ENCODE measurements at places on chromosomes 6 and 20.
A peak's percentile ranks its signal among the peaks of the same experiment; 100 is the strongest.

- no peak for DNase-seq
Observed at GRCh38 chr20:53533500-53533899, 60.1 kb downstream of the ZNF217 start.

DNA sequence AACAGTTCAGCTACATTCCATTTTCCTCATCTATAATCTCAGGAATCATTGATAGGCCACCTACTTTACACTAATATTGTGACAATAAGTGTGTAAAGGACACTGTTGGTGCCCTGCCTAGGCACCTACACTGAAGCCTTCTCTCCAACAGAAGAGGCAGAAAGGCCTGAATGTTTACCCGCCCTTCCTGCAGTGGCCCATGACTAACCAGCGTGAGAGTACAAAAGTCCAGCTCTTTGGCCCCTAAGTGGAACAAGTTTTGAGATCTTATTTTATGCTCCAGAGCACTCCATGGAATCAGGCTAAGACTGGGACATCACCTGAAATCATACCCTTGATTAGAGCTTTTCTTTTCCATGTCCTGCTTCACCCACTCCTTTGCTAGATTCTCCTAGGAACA, 359.7 kb downstream of the ARHGAP18 start:
- DNase-seq = no peak

DNA sequence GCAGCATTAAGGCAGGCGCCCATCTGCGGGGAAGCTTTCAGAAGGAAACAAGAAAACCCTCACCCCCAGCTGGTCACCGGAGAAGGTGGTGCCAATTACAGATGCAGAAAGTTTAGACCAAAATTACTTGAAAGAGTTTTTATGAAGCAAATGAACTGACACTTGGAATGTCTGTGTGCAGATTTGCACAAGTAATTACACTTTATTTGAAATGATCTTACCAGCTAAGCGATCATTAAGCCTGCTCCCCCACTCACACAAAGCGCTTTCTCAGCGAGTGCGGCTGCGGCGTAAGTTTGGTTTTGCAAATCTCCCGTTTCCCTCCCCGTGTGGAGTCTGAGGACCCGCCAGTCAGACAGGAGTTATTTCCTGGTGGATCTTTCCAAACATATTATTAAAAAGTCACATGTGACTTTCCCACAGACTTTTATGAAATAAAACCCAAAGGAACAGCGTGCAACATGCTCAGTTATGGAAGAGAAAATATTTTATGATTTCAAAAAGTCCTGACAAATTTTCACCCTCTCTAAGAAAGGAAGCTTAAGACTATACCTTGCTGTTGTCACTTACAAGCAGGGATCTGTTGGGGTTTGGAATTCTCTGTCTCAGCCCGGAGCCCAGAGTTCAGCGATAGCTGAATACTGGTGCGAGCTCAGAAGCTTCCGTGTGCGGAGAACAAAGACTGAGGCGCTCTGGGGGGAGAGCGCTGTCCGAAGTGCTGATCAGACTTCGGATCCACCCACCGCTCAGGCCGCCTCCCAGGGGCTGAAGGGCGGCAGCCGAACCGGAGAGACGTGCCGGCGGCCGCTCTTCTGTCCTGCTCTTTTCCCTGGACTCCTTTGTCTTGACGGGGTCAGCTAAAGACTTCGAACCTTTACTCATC, 2.7 kb upstream of the MYT1 start:
- DNase-seq = peak; percentile 17

GRCh38 chr6:3183066-3183465, 25.7 kb upstream of the TUBB2A start:
- no peak for DNase-seq

DNA sequence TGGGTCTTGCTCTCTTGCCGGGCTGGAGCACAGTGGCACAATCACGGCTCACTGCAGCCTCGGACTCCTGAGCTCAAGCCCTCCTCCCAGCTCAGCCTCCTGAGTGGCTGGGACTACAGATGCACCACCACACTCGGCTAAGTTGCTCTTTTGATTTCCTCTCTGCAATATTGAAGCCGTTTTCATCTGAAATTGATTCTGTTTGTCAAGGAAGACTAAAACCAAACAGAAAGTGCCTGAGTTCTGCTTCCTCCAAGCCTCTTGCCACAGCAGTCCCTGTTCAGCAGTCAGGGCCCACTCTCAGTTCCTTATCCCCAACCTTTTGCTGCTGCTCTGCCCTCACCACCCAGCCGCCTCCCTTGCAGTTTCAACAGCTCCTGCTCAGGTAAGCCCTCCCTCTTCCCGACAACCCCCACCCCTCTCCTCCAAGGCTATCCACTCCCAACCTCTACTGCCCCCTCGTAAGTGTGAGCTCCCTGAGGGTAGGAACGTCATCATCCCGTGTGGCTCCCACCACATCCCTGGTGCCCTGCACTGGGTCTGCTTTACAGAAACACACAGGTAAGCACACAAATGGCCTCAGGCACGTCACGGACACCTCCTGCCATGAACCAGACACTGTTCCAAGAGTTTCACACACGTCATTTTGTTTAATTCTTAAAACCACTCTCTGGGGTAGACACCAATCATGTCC, 70.7 kb upstream of the TAB2 start:
- DNase-seq = no peak

GRCh38 chr20:50715694-50716093, 15.7 kb upstream of the PARD6B start:
- DNase-seq = no peak

DNA sequence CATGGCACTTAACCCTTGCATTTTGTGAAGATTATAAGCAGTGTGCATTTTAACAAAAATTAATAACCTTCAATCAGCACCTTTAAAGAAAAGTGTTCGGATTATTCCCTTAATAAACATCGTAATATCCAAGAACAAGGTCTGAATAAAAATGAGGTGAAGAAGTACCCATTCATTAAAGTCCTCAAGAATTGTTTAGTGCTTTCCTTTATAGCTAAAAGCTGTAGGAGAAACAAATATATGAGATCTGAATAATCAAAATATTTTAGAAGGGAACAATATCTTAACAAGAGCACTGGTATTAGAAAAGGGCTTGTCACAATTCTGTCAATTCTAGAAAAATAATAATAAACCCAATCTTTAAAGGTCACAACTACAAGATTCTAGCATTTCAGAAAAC, 167.7 kb upstream of the SUPT3H start:
- no peak for DNase-seq

DNA sequence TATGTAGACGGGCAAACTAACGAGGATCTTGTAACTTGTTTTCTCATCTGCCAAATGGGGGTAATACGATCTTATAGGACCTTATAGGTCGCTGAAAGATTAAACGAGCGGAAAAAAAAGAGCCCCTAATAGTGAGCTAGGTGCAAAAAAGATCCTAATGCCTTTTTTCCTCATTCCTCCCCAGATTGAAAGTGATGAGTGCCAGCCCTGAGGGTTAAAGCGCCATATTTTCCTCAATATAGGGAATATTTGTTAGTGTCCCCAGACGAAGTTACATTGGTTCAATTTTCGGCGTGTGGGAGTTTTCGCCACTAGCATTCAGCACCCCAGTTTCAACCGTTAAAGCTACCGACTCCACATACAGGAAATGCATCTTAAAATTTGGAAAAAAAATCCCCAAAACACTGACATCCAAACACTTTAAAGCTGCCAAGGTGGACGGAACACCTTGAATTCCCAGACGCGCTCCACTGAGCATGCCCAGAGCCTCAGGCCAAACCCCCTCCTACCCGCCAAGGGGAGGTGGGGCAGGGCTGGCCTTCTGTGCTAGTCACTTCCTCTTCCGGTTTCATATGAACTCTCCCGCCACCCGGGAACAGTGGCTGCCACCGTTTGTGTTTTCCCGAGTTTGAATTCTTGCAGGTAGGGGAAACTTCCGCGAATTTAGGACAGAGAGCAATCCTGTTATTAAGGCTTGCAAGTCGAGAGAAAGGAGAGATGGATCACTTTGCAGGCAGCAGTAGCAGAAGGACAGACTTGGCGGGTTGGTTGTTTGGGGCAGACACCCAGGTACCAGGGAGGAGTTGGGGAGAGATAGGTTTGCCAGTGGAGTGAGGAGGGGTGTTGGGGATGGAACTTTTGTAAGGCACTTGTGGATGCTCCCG, at the start of gene PRIM2:
Gene PRIM2, plus strand, starts transcription at position 571 of the 884 bp plus-strand sequence. CDS start 816 bp downstream, outside the sequence.
- DNase-seq = peak; percentile 87

DNA sequence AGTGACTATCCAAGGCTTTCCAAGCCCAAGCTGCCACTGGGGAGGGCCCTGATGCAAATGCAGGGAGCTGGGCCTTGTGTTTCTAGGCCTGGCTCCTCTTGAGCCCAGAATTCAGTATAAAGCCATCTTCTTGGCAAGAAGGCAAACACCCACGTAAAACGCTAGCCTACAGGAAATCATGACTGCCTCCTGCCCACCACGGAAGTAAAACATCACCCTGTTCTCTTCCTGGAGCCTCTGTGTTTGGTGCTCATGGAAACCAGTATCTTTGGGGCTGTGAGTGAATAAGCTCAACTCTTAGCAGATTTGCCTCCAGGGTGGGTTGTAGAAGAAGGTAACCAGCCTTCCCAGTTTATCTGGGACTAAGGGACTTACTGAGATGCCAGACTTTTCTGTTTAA, 271.0 kb downstream of the ZNF217 start:
- DNase-seq = peak; percentile 21

DNA sequence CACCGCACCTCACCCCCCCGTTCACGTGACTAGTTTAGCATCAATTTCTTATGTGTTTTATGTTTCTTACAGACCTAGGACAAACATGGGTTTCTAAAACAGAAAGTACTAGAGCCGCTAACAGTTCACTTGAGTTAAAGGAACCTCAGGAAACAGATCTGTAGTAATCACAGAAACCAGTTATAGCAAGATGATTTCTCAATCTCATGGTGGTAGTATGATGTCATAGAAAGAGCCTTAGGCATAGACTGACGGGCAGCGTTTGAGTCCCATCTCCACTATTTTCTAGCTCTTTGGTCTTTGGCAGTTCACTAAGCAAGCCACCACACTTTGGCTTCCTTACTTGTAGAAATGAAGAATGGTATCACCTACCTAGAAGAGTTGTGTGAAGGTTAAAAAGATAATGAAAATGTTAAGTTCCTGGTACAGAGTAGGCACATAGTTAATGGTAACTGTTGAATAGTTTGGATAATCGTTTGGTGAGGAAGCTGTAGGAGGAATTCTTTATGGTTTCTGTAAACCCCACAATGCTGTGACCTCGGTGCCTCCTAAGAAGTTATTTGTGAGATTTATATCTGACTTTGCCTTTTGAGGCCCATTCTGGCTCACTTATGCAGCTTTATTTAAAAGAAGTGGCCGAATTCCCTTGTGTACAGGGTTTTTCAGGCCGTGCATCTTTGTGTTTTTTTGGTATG, 21.3 kb downstream of the CTNNBL1 start:
- DNase-seq = no peak

- DNase-seq = no peak
Observed at GRCh38 chr6:120451508-120451907, 882.8 kb downstream of the TBC1D32 start.

- no peak for DNase-seq
Observed at GRCh38 chr6:131946992-131947955, 3.9 kb downstream of the CCN2 start.

- DNase-seq = no peak
Observed at GRCh38 chr6:166236596-166236995, 68.9 kb upstream of the TBXT start.

GRCh38 chr20:48234951-48235350, 449.7 kb upstream of the SULF2 start:
- no peak for DNase-seq

DNA sequence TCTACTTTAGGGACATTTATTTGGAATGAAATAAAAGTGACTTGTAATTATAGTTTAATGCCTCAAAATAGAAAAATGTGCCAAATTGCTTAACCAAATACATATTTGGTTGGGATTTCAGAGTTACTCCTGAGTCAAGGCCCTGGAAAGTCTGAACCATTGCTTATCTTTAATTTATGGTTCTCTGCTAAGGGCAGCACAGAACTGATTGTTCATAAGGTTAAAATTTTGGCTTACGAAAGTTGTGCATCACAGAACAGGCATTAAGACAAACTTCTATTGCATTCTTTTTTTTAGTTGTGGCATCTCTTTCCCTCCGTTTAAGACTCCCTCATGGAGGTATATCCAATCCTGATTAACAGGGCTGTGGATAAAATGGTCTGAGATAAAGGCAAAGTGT, 92.2 kb upstream of the TENT5A start:
- no peak for DNase-seq

DNA sequence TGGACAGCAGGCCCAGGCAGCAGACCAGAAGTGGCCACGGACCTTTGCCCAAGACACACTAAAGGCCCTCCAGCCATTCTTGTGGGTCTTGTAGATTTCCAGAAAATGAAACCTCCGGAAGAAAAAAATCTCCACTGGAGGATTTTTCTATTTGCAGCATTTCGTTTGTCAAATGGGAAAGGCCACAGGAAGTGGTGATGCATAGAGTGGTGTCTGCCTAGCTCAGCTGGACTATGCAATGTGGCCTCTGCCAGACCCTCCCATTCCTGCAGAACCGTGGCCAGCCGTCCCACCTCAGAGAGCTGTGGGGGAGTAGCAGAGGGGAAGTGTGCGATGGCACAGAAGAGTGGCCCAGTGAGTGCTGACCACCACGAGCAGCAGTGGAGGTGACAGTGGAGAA, 24.0 kb upstream of the INSM1 start:
- no peak for DNase-seq

GRCh38 chr6:34120953-34121675, 24.8 kb downstream of the GRM4 start:
- no peak for DNase-seq

DNA sequence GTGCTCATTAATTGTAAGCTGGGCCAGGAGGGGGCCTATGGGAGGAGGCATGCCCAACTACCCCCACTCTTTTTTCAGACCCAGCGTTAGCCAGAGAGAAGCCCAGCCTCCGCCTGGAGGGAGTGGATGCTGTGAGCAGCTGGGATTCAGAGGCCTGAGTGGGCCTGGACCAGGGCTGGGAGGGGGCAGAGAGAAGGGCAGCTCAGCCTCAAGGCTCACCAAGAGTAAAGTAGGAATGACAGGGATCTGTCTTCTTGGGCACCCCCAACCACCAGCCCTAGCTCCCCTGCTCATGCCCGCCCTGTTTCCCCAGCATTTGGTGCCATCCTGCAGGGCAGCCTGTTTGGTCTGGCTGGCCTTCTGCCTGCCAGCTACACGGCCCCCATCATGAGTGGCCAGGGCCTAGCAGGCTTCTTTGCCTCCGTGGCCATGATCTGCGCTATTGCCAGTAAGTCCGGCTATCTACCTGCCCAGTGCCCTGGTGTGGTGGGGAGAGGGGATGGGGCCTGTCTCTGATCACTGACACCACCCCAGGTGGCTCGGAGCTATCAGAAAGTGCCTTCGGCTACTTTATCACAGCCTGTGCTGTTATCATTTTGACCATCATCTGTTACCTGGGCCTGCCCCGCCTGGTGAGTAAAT, 6.8 kb downstream of the SLC29A1 start:
- no peak for DNase-seq

GRCh38 chr6:129901910-129902309, 40.8 kb upstream of the TMEM244 start:
- DNase-seq = no peak

DNA sequence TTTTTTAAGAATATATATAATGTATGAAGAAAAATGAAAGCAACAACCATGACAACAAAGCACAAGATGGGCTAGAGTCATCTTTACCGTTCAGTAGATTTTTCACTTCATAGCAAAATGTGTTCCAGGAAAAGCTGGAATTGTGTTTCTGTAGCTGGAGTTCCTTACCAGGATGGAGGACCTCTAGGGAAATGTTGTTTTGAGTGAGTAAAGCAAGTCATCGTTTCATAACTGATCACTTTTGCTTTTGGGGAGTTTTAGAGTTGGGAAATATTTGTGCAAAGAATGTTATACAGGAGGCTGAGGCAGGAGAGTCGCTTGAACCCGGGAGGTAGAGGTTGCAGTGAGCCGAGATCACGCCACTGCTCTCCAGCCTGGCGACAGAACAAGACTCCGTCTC, 151.6 kb downstream of the SASH1 start:
- no peak for DNase-seq

Measured in CD4-positive, alpha-beta T cell treated with Interleukin-6 for 4 hours (primary cell).